ENCODE measurements at places on chromosomes 12 and 14. TPM values are rescaled to one million over a fixed set of nuclear protein-coding genes. Genes with fewer than 3 reads are reported as not detected.

GRCh38 chr12:86772696-86773095 lies 516.5 kb upstream of the MGAT4C start:
- H3K27ac ChIP-seq = no peak overlapping the region
- no peak for DNase-seq
- no peak overlapping the region for H3K4me3 ChIP-seq
- H3K36me3 ChIP-seq = no peaks in the 10 kb centered on the region
- no peaks in the 10 kb centered on the region for H3K4me1 ChIP-seq

DNA sequence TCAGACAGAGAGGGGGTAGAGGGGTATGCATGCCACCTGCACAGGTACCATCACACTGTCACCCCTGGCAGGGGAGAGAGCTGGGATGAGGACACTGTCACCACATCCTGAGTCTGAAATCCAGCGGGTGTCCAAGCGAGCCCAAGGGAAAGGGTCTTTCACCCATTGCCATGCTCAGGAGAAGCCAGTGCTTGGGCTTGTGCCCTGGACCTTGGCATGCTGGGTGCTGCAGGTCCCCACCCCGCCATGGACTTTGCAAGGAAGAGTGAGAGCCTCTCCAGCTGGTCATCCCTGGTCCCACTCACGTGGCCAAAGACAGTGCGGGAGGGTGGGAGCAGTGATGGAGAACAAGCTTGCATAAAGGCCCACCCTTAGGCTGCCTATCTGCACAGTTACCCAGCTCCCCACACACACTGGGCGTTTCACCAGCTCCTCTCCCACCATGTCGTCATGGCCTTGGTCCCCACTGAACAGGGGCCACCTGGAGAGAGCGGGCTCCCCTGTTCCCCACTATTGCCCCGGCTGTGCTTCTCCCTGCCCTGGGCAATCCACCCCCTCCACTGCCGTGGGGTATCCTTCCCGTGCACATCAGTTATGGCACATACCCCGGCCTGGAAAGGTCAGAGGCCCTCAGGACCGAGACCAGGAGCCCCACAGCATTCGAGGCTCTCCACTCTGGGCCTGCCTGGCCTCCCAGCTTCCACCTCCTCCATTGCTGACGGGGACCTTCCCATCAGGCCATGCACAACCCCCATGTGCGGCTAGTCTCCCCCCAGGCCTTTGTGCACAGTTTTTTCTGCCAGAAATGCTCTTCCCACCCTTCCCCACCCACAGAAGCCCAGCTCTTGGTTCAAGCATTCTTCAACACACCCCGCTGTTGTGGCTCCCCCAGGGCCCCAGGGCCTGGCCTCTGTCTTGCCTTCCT lies 58.6 kb upstream of the BCL11B start:
- H3K27ac ChIP-seq = no peak overlapping the region
- no peak for DNase-seq
- peaks cover 11% of the 10 kb centered on the region for H3K27me3 ChIP-seq
- no peak overlapping the region for H3K4me3 ChIP-seq

DNA sequence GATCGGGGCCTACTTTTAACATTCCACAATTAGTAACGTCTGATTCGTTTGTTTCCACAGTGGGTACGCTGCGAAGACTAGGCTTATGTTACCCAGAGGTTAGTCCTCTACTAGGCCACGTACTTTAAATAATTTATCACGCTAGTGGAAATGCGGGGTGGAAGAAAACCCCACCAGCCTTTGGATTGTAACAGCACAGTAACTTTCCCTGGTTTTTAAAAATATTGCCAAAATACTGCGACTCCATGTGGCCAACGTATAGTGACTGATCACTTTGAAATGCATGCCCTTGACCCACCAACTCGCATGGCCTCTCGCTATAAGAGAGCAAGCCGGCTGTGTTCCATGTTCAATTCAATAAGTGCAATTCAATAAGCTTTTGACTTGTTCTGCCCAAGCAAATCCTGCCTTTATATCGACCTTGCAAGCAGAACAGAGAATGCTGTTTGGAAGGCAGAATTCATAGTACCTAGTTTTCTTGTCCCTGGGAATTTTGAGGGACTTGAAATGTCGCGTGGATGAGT lies 882 bp upstream of the GTF2A1 start:
- peak overlapping the region; percentile 97 for H3K4me3 ChIP-seq
- peaks cover 3% of the 10 kb centered on the region for H3K36me3 ChIP-seq
- peak overlapping the region; percentile 99 for H3K27ac ChIP-seq
- DNase-seq = no peak

DNA sequence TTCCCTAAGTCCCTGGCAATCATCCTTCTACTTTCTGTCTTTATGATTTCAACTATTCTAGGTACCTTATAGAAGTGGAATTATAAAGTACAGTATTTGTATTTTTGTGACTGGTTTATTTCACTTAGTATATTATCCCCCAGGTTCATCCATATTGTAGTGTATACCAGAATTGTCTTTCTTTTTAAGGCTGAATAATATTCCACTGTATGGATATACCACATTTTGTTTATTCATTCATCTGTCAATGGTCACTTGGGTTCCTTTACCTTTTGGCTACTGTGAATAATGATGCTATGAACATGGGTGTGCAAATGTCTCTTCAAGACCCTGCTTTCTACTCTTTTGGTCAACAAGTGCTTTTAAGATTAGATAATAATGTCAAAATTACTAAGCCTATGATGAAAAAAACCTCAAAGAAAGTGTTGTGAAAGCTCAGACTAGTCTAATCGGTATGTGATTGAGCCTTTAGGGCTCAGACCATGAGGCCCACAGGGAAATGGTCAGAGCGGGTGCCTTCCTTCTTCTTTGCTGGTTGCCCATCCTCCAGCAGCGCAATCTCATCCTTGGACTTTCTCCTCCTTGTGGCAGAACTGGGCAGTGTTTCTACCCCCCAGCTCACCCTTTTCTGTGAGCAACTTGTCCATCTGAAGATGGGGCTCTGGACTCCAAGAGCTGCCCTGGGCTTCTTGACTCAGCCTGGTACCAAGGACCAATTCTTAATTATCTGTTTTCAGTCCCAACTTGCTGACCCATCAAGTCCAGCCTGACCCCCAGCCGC lies 105.4 kb downstream of the TTC8 start:
- no peaks in the 10 kb centered on the region for H3K36me3 ChIP-seq
- DNase-seq = no peak
- no peaks in the 10 kb centered on the region for H3K4me1 ChIP-seq
- no peak overlapping the region for H3K4me3 ChIP-seq

GRCh38 chr12:120936197-120936596 lies 32.0 kb upstream of the SPPL3 start:
- H3K27me3 ChIP-seq = peaks cover 20% of the 10 kb centered on the region
- no peaks in the 10 kb centered on the region for H3K4me1 ChIP-seq
- no peak overlapping the region for H3K27ac ChIP-seq
- DNase-seq = no peak
- H3K4me3 ChIP-seq = no peak overlapping the region
- H3K36me3 ChIP-seq = no peaks in the 10 kb centered on the region

- H3K36me3 ChIP-seq = no peaks in the 10 kb centered on the region
- no peaks in the 10 kb centered on the region for H3K27me3 ChIP-seq
- H3K4me1 ChIP-seq = peaks cover 2% of the 10 kb centered on the region
Observed at GRCh38 chr12:18719922-18720510, 17.8 kb downstream of the PLCZ1 start.

DNA sequence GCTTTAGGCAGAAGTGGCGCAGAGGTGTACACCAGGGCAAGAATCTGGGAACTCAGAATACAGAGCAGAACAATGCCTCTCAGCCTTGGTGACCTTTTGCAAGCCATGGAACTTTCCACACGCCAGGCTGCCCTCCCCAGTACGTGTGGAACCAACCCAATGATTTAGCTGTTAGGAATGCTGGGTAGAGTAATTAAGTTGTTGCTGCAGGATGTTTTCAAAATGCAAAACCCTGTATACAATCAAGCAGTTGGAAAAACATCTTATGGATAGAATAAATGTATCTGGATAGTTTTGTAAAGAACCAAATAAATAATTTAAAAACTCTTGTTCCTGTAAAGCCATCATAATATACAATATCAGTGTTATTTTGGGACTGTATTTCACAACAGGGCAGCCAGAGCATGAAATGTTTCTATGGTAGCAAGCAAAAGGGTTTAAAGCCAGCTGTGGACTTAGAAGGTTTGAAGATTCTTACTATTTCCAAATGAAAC lies 19.4 kb downstream of the PPP1R36 start:
- H3K4me3 ChIP-seq = no peak overlapping the region
- H3K36me3 ChIP-seq = no peaks in the 10 kb centered on the region
- no peaks in the 10 kb centered on the region for H3K27me3 ChIP-seq
- no peaks in the 10 kb centered on the region for H3K4me1 ChIP-seq
- no peak overlapping the region for H3K27ac ChIP-seq

DNA sequence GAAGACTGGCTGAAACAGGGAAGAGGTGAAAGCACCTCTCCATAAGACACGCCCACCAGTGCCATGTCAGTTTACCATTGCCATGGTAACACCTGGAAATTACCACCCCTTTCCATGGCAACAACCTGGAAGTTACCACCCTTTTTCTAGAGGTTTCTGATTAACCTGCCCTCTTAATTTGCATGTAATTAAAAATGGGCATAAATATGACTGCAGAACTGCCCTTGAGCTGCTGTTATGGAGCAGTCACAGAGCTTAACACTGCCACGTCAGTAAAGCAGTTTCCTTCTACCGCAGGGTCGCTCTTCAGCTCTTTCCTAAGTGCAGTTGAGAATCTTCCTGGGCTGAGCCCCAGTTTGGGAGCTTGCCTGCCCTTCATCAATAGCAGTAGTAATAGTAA lies 55.2 kb downstream of the RASSF3 start:
- DNase-seq = no peak
- peak overlapping the region; percentile 91 for H3K27ac ChIP-seq
- no peak overlapping the region for H3K4me3 ChIP-seq
- no peaks in the 10 kb centered on the region for H3K27me3 ChIP-seq
- H3K36me3 ChIP-seq = no peaks in the 10 kb centered on the region

DNA sequence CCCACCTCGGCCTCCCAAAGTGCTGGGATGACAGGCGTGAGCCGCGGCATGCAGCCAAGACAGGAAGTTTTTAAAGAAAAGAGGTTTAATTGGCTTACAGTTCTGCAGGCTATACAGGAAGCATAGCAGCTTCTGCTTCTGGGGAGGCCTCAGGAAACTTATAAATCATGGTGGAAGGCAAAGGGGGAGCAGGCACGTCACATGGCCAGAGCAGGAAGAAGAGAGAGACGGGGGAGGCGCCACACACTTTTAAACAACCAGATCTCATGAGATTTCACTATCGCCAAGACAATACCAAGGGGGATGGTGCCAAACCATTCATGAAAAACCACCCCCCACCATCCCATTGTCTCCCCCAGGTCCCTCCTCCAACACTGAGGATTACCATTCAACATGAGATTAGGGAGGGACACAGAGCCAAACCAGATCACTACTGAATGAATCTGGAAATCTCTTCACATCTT lies 14.1 kb downstream of the CCDC63 start:
- no peaks in the 10 kb centered on the region for H3K4me1 ChIP-seq
- DNase-seq = no peak
- H3K27me3 ChIP-seq = no peaks in the 10 kb centered on the region
- H3K36me3 ChIP-seq = no peaks in the 10 kb centered on the region
- H3K4me3 ChIP-seq = no peak overlapping the region
- no peak overlapping the region for H3K27ac ChIP-seq

DNA sequence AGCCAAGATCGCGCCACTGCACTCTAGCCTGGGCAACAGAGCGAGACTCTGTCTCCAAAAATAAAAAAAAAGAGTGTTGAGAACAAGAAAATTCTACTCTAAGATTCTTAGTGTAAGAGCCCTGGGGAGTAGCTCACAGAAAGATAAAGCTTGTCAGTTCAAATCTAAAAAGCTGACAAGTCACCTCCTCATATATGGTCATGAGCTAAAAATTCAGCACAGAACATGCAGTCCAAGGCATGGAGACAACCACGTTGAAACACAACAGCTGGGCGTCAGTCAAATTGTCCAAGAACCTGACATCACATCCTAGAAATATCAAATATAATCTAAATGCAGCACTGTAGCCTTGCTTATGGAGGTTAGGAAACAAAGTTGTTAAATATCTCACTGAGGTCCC lies 47.8 kb downstream of the CLIP1 start:
- DNase-seq = no peak
- peaks cover 18% of the 10 kb centered on the region for H3K36me3 ChIP-seq
- H3K27me3 ChIP-seq = no peaks in the 10 kb centered on the region
- no peak overlapping the region for H3K4me3 ChIP-seq
- no peak overlapping the region for H3K27ac ChIP-seq
- no peaks in the 10 kb centered on the region for H3K4me1 ChIP-seq

- H3K27me3 ChIP-seq = no peaks in the 10 kb centered on the region
- DNase-seq = no peak
- no peak overlapping the region for H3K27ac ChIP-seq
- H3K36me3 ChIP-seq = no peaks in the 10 kb centered on the region
- H3K4me1 ChIP-seq = peaks cover 14% of the 10 kb centered on the region
- H3K4me3 ChIP-seq = no peak overlapping the region
Observed at GRCh38 chr14:88008039-88008742, 3.3 kb downstream of the GPR65 start.

DNA sequence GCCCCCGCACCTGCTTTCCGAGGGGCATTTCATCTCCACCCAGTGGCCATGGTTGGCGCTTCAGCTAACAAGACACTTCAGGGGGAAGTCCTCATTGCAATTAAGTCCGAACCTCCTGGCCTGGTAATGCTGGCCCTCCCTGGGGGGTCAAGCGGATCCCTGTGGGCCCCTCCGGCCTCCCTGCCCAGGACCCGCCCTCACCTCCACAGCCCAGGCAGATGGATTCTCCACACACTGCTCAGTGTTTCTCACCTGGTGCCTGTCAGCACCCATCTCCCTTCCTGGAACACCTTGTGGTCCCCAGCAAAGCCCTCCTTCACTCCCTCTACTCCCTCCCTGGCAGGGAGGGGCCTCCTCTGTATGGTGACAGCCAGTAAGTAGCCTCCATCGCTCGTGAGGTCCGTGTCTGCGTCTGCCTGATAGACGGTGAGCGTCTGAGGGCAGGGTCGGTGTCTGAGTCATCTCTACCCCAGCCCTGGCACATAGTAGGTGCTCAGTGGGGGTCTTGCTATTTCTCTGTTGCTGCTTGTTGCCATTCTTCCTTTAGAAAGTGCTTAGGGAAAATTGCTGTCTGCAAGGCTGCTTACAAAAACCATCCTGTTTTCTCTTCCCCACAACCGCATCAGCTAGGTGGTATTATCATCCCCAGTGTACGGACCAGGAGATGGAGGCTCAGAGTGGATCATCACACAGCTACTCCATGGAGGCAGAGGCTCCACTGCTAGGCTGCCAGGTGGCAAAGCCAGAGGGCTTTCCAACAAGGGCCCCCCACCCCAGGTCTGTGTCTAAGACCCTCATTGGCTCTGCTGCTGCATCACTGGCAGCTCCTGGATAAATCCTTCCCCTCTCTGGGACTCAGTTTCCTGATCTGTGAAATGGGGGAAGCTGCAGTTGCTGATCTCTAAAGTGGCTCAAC lies 39.7 kb upstream of the EML1 start:
- no peak overlapping the region for H3K27ac ChIP-seq
- peaks cover 8% of the 10 kb centered on the region for H3K4me1 ChIP-seq
- DNase-seq = no peak
- no peak overlapping the region for H3K4me3 ChIP-seq
- peaks cover 41% of the 10 kb centered on the region for H3K27me3 ChIP-seq
- H3K36me3 ChIP-seq = no peaks in the 10 kb centered on the region

Gene KRT78
- not detected for total RNA-seq

Gene BIN2
- total RNA-seq = not detected

Gene CD69
- not detected for total RNA-seq

Gene KCNH3
- total RNA-seq = 29.2 TPM

Gene PTPRQ
- 0.19 TPM for total RNA-seq

Gene CCDC175
- 0.20 TPM for total RNA-seq

Gene REM2
- 11.3 TPM for total RNA-seq

Gene RASSF9
- total RNA-seq = 4.0 TPM

Gene GARIN6
- not detected for total RNA-seq

All from progenitor cell of endocrine pancreas (in vitro differentiated cells).